ENCODE measurements at places on chromosomes 7 and 10. TPM values are rescaled to one million over a fixed set of nuclear protein-coding genes. Genes with fewer than 3 reads are reported as not detected.
A peak's percentile ranks its signal among the peaks of the same experiment; 100 is the strongest.

GRCh38 chr10:7471720-7472367, 61.0 kb upstream of the SFMBT2 start:
- peaks cover 12% of the 10 kb centered on the region for H3K27me3 ChIP-seq
- no peaks in the 10 kb centered on the region for H3K36me3 ChIP-seq
- H3K27ac ChIP-seq = no peak overlapping the region
- peak overlapping the region; percentile 44 for H3K4me3 ChIP-seq
- H3K4me1 ChIP-seq = peaks cover 22% of the 10 kb centered on the region
- DNase-seq = no peak

DNA sequence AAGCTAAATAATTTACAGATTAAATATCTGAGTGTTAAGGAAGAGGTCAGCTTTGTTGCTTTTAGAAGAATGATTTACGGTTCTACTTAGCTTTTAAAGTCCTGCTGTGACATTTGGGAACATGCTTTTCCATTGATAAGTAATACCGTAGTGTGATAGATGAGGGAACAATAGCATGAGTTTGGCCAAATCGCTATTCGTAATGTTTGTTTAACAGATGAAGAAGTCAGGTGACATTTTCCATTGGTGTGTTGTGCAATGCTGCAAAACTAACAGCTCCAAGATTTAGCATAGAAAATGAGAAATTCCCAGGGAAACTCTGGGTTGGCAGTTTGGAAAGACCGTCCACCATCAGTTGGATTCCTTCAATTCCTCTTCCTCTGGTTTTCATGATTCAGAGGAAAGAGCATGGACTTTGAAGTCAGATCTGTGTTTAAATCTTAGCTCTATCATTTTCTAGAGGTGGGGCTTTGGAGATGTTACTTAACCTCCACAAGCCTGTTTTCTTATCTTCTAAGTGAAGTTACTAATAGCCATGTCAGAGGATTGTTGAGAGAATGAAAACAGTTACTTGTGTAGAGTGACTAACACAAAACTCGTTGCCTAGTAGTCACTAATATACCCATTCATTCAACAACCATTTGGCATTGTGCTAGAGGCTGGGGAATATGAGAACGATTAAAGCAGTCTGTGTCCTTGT, 140.4 kb upstream of the BMPER start:
- no peak for DNase-seq
- H3K27ac ChIP-seq = no peak overlapping the region
- no peaks in the 10 kb centered on the region for H3K36me3 ChIP-seq
- H3K4me3 ChIP-seq = no peak overlapping the region
- no peaks in the 10 kb centered on the region for H3K27me3 ChIP-seq

GRCh38 chr7:52958621-52959140, 76.8 kb upstream of the POM121L12 start:
- DNase-seq = no peak
- H3K36me3 ChIP-seq = no peaks in the 10 kb centered on the region
- no peaks in the 10 kb centered on the region for H3K27me3 ChIP-seq
- H3K4me3 ChIP-seq = no peak overlapping the region
- H3K4me1 ChIP-seq = no peaks in the 10 kb centered on the region

- no peaks in the 10 kb centered on the region for H3K27me3 ChIP-seq
- no peak overlapping the region for H3K27ac ChIP-seq
- H3K4me3 ChIP-seq = no peak overlapping the region
- DNase-seq = no peak
- H3K4me1 ChIP-seq = no peaks in the 10 kb centered on the region
- no peaks in the 10 kb centered on the region for H3K36me3 ChIP-seq
These were observed 656.9 kb downstream of the CNTNAP2 start for GRCh38 chr7:146773506-146773905.

DNA sequence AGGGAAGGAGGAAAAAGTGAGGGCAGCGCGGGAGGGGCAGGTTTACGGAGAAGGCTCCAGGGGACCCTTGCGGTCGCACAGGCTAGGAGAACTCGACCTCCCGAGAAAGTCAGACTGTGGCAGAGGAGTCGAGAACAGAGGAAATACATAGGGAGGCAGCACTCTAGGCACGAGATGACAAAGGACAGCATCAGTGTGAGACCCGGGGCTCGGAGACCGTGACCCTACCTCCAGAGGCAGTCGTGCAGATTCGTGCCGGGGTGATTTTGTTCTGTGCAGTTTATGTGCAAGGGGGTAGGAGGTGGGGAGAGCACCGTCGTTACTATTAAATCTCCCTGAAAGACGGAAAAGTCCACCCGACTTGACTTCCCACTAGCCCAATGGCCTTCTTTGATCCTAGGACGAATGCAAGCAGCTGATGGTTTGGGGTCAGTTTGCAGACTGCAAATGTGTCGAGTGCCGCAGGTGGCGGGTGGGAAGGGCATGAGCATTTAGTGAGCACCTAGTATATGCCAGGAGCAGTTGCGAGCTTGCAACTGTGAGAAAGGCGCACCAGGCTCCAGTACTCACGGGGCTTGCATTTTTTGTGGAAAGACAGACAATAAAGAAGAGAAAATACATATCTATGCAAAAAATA, 674 bp upstream of the OSBPL3 start:
- peak overlapping the region; percentile 88 for H3K27ac ChIP-seq
- DNase-seq = peak; percentile 57
- peak overlapping the region; percentile 90 for H3K4me3 ChIP-seq

DNA sequence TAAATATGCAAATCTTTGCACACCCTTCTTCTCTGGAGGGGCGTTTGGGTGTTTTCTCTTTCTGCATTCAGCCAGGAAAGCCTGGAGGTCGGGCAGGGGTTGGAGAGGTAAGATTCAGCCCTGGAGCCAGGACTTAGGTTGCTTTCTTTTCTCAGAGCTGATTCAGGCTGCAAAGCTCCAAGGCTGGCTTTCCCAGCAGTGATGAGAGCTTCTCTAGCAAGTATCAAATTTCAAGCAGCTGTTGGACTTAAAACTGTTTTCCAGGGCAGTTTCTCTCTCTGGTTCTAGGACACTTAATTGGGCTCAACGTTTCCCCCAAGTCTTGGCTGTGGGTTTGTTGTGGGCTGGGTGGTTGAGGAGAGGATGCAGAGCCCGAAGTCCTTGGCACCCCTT, 608 bp downstream of the AKR1B10 start:
- peaks cover 15% of the 10 kb centered on the region for H3K27me3 ChIP-seq
- no peaks in the 10 kb centered on the region for H3K36me3 ChIP-seq
- no peak overlapping the region for H3K27ac ChIP-seq
- no peaks in the 10 kb centered on the region for H3K4me1 ChIP-seq
- no peak for DNase-seq
- H3K4me3 ChIP-seq = no peak overlapping the region

DNA sequence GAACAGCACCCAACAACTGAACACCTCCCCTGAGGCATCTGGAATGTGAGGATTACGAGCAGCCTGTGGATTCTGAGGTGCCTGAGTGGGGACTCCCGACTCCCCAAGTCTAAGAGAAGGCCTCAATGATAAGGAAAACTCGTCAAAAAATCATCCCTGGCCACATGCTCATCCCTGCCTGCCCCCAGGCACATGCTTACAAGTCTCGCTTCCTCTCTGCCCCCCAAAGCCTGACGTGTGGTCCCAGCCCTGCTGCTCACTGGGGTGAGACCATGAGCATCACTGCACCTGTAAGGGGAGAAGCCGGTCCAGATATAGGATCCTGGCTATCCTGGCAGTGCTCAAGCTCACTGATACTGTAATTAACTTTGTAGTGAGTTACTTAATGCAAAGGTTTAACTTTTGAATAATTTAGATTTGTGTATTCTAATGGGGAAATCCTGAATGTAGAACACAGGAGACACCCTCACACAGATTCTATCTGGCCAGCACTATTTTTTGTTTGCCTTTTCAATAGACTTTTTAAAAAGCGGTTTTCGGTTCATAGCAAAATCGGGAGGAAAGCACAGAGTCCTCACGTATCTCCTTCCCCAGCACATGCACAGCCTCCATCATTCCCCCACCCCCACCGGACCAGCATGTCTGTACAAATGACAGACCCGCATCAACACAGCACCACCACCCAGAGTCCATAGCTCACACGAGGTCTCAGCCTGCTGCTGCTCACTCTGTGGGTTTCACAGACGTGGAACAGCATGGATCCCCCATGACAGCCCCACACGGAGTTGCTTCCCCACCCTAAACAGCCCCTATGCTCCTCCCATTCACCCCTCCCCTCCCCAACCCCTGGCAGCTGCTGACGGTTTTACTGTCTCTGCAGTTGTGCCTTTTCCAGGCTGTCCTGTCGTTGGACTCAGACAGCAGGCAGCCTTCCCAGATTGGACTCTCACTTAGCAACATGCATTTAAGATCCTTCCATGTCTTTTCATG, 167.9 kb downstream of the DIP2C start:
- H3K4me3 ChIP-seq = no peak overlapping the region
- no peaks in the 10 kb centered on the region for H3K4me1 ChIP-seq
- H3K27me3 ChIP-seq = peaks cover 12% of the 10 kb centered on the region
- DNase-seq = no peak
- no peaks in the 10 kb centered on the region for H3K36me3 ChIP-seq
- H3K27ac ChIP-seq = no peak overlapping the region

- H3K4me1 ChIP-seq = peaks cover 2% of the 10 kb centered on the region
- peaks cover 74% of the 10 kb centered on the region for H3K27me3 ChIP-seq
- DNase-seq = no peak
- no peaks in the 10 kb centered on the region for H3K36me3 ChIP-seq
These were observed 1.5 kb downstream of the UNC5B start for GRCh38 chr10:71213761-71214440.

DNA sequence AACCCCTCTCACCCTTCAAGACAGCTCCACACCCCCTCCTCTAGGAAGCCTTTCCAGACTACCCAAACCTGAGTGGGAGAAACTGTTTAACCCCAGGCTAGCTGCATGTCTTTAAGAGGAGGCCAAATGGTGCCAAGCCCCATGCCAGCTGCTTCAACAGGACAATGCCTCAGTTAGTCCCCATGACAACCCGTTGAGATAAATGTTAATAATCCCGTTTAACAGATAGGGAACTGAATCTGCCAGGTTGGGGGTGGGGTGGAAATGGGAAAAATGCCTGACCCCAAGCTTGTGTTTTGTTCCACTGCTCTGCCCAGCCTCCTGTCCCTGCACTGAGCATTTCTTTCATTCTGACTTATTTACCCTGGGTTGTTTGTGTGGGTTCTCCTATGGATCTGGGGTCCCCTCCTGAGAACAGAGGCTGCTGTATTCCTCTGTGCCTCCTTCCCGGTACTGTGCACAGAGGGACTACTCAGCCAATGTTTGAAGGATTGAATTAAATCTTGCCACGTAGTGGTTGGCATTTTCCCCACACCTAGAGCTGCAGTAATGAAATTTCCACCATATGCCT, 452.6 kb upstream of the ZMIZ1 start:
- no peaks in the 10 kb centered on the region for H3K4me1 ChIP-seq
- DNase-seq = no peak
- H3K4me3 ChIP-seq = no peak overlapping the region
- H3K27ac ChIP-seq = no peak overlapping the region

DNA sequence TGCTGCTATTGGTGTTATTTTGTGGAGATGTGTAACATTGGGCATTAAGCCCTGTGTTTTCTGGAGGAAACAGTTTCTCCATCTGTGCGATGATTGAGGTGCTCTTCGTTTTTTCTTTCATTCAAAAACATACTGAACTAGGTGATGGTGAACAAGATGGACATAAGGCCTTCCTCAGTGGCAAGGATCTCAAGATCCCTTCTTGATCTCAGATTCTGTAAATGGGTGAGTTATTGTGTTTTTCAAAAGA, 759 bp upstream of the ELAPOR2 start:
- peaks cover 13% of the 10 kb centered on the region for H3K27me3 ChIP-seq
- H3K4me1 ChIP-seq = peaks cover 16% of the 10 kb centered on the region
- DNase-seq = no peak
- no peaks in the 10 kb centered on the region for H3K36me3 ChIP-seq
- no peak overlapping the region for H3K27ac ChIP-seq
- peak overlapping the region; percentile 72 for H3K4me3 ChIP-seq

- H3K36me3 ChIP-seq = no peaks in the 10 kb centered on the region
- no peak overlapping the region for H3K27ac ChIP-seq
- H3K27me3 ChIP-seq = no peaks in the 10 kb centered on the region
- no peaks in the 10 kb centered on the region for H3K4me1 ChIP-seq
- no peak for DNase-seq
These were observed 103.0 kb downstream of the DOCK4 start for GRCh38 chr7:112103246-112103645.

- peaks cover 6% of the 10 kb centered on the region for H3K27me3 ChIP-seq
- no peak overlapping the region for H3K4me3 ChIP-seq
- H3K27ac ChIP-seq = no peak overlapping the region
- no peak for DNase-seq
- no peaks in the 10 kb centered on the region for H3K4me1 ChIP-seq
These were observed 60.4 kb downstream of the VIPR2 start for GRCh38 chr7:159084069-159084801.

Gene AKR1C1
- 0.33 TPM for total RNA-seq

GRCh38 chr7:113561446-113561845, 357.4 kb downstream of the PPP1R3A start:
- H3K4me1 ChIP-seq = no peaks in the 10 kb centered on the region
- no peak overlapping the region for H3K27ac ChIP-seq
- no peak for DNase-seq
- H3K27me3 ChIP-seq = no peaks in the 10 kb centered on the region

GRCh38 chr10:68625316-68625921, 65.3 kb downstream of the TET1 start:
- no peak overlapping the region for H3K4me3 ChIP-seq
- no peaks in the 10 kb centered on the region for H3K36me3 ChIP-seq
- peaks cover 18% of the 10 kb centered on the region for H3K4me1 ChIP-seq
- no peak overlapping the region for H3K27ac ChIP-seq

DNA sequence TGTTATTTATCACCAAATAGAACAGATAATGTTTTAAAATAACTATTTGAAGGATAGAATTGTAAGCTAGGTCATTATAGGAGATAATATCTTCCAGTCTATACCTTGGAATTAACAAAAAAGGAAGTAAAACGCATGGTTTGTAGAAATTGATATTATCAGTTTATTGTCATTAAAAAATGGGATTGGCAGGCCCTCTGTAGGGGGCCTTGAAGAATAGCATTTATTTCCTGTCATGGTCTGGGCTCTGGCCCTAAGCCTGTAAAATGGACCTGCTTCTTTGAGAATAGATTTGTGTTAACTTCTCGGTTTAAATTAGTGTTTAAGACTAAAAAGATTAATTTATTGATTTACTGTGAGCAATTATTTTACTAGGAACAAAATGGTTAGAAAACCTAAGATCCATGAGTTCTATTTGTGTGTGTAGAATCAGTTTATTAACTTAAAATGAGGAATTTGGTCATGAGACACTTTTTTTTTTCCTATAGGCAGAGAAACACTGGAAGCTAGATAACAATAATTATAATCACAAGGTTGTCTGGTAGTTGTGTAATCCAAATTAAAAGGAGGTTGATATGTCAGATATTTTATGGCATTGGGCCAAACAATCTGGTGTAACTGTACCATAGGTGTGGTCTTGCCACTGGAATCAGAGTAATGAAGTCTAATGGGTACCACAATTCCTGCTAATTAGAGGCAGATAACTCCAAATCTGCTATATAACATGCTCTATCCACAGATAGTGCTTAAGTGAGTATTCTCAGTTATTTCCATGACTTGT, 197.4 kb upstream of the FOXP2 start:
- H3K36me3 ChIP-seq = no peaks in the 10 kb centered on the region
- DNase-seq = no peak
- H3K27ac ChIP-seq = no peak overlapping the region
- H3K4me1 ChIP-seq = no peaks in the 10 kb centered on the region

Gene PLCE1
- total RNA-seq = 0.03 TPM

- H3K4me1 ChIP-seq = no peaks in the 10 kb centered on the region
- H3K27ac ChIP-seq = no peak overlapping the region
- no peaks in the 10 kb centered on the region for H3K27me3 ChIP-seq
- no peaks in the 10 kb centered on the region for H3K36me3 ChIP-seq
These were observed 284.9 kb upstream of the VWC2 start for GRCh38 chr7:49488573-49488972.

Gene LIPN
- not detected for total RNA-seq

Gene MBLAC1
- 4.1 TPM for total RNA-seq

GRCh38 chr10:13340068-13340467, 8.0 kb downstream of the SEPHS1 start:
- peaks cover 45% of the 10 kb centered on the region for H3K4me1 ChIP-seq
- DNase-seq = no peak
- H3K4me3 ChIP-seq = peak overlapping the region; percentile 41

Gene ITIH5
- not detected for total RNA-seq

Gene SSC4D
- total RNA-seq = not detected
